G401 (cell line): ENCODE measurements at places on chromosomes 4 and X.

- DNase-seq, result peak; percentile 26
Observed at GRCh38 chrX:123846577-123847038, 13.2 kb upstream of the XIAP start.

DNA sequence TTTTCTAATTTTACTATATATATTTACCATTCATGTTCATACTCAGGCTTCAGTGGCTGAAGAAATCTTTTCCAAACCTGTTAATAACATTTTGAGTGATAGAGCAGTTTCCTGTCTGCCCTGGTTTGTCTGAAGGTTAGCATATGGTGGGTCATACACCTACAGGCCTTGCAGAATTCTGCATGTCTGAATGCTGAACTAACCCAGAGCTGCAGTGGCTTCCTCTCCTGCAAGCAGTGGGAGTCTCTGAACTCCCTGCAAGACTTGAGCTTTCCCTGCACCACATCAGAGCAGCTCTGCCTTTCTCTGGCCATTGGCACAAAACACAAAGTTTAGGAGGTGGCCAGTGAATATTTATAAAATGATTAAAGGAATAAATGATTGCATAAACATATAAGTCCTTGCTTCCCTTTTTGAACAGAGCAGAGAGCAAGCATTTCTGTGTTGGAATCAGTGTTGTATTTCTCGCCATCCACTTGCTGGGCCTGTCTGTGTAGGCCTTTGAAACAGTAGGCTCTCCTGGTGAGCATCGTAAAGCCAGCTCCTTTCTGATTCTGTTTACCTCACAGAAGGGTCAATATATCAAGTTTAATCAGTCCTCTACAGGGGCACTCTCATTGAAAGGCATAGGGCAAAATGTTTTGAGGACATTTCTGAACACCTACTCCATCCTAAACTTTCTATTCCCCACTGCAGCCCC, 15.0 kb upstream of the UNC5C start:
- DNase-seq, result no peak

DNA sequence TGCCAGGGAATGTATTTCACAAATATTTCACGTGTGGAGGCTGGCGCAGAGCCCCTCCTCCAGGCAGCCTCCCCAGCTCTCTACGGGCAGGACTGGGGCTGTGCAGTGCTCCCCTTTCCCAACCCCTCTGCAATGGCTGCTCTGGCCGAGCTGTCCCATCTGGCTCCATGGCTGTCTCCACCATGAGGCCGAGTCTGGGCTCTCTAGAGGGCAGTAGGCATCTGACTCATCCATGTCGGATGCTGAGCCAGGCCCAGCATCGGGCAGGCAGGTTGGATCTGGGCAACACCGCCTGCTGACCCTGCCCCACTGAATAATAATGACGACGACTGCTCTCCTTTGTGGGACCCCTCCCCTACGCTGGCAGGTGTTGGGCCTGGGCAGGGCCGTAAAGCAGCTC, 11.0 kb upstream of the SH3TC1 start:
- DNase-seq, result peak; percentile 33

DNA sequence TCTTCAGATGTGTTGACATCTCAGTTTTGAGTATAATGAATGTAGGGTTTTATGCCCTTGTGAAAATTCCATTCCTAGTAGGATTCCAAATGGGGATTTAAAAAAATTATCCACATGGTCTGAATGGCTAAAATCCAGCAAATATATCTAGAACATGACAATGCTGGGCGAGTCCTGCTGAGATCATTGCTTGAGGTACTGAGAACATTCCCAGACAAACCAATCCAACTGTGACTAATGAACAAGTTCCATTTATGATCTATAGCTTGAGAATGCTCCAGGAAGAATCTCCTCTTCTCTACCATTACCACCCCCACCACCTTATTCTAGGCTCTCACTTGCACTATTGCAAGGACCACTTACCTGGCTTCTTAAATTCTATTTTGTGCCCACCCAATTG, 77.2 kb upstream of the IL1RAPL2 start:
- DNase-seq, result no peak
